ENCODE measurements at places on chromosomes 5 and 9. TPM values are rescaled to one million over a fixed set of nuclear protein-coding genes. Genes with fewer than 3 reads are reported as not detected.

GRCh38 chr9:114551750-114552685, 35.6 kb upstream of the ATP6V1G1 start:
- peak; percentile 79 for DNase-seq

DNA sequence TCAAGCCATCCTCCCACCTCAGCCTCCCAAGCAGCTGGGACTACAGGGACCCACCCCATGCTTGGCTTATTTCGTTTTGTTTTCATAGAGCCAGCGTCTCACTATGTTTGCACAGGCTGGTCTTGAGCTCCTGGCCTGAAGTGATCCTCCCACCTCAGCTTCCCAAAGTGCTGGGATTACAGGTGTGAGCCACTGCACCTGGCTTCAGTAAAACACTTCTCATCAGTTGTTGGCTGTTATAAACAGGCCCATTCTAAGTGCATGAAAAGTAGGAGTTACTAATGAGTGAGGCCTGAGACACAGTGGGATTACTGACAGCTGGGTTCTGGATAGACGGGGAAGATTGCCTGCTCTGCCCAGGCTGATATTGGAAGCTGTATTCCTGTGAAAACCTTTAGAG, 3.5 kb downstream of the CRB2 start:
- DNase-seq = no peak

- no peak for DNase-seq
Observed at GRCh38 chr9:129887334-129888292, 52.4 kb downstream of the USP20 start.

DNA sequence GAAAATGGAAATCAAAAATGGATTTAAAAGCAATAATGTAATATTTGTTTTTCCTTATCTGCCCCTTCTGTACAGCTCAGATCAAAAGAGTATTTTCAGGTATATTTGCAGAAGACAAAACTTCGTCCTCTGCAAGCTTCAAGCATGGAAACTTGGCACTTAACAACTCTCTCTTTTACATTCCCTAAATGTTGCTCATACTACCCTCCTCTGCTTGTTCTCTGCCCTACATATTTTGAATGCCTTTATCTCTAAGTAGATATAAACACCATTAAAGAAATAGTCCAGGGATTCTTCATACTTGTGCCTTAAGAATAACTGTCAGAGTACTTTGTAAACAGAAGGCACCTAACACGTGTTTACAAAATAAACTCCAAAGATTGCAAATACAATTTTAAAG, 19.2 kb upstream of the SMC2 start:
- no peak for DNase-seq

DNA sequence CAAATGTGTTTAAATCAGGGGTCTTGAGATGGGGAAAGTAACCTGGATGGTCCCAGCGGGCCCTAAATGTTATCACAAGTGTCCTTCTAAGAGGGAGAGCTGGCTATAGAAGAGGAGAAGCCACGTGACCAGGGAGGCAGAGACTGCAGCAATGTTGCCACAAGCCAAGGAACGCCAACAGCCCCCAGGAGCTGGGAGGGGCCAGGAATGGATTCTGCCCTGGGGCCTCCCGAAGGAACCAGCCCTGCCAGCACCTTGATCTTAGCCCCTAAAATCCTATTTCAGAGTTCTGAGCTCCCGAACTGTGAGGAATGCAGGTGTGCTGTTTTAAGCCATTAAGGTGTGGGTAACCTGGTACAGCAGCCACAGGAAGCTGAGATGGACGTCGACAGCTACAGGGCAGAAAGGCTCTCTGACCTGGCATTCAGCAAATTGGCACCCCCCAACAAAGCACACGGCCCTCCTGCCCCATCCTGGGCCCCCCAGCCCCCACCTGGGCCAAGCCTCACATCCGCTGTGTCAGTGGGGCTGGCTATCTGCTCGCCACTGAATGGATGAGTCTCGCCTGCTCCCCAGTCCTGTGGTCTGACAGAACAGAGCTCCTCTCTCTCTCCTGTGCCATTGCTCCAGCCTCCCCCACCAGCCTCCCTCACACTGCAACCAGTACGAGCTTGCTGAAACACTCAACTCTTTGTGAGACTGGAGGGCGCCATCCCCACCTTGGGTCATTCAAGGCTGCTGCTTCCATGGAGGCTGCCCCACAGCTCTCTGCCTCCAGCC, 78.8 kb downstream of the ADAMTS2 start:
- peak; percentile 20 for DNase-seq

The PCDHB14 gene
- total RNA-seq = 3.9 TPM

DNA sequence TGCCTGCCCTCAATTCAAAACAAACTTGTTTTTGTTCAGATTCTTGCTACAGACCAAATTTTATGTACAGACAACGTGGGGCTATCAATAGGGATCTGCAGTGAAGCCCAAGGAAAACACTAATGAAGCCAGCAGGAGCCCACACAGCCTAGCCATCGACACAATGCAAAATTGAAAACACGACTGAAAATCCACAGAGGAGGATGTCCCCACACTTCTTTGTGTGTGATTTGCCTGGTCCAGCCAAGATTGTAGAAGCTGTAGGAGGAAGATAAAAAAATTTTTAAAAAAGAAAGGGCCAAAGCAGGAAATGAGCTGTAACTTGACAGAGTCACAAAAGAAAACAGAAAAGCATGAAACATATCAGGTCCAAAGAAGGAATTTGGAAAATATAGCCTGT, 34.8 kb downstream of the HTR4 start:
- no peak for DNase-seq

The PCDHGA12 gene
- total RNA-seq = 6.5 TPM

The SLC28A3 gene
- 1.2 TPM for total RNA-seq

GRCh38 chr5:134098690-134099089, 15.8 kb upstream of the TCF7 start:
- DNase-seq = no peak

GRCh38 chr5:72720205-72720604, 96.3 kb upstream of the TNPO1 start:
- DNase-seq = no peak
